ENCODE measurements at places on chromosomes 11 and 22. TPM values are rescaled to one million over a fixed set of nuclear protein-coding genes. Genes with fewer than 3 reads are reported as not detected.

Gene SMTNL1
- 78.8 TPM for polyA plus RNA-seq

Gene PKDREJ
- 0.29 TPM for polyA plus RNA-seq

Gene BCO2
- 5.6 TPM for polyA plus RNA-seq

Gene SHISAL1
- polyA plus RNA-seq = 8.5 TPM

Gene ADAMTS8
- 8.3 TPM for polyA plus RNA-seq

Gene MUC15
- not detected for polyA plus RNA-seq

DNA sequence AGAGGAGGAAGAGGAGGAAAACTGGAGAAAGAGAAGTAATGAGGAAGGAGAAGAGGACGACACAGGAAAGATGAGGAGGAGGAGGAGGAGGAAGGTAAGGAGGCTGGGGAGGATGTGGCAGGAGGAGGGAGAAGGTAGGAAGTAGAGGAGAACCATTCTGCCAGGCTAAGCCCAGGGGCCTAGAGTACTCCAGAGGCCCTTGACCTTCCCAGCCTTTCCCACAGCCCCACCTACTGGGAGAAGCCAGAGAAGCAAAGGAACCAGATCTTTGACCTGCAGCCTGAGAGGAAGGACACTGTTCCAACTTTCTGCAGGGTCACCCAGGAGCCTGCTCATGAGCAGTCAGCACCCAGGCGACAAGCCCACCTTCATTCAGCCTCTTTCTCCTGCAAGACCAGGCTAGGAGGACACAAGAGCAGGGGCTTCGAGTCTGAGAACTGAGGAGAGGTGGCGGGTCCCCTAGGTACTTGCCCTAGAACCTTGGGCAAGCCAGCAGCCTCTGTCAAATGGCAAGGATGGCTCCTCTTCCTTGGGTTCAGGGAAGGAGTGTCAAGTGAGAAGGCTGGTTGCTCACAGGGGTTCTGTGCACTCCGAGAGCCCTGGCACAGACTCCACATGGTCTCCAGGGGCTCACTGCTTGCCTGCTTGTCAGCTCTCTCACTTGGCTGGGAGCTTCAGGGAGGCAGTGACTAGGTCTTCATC is 27.9 kb upstream of the OAF start:
- DNase-seq = no peak

- DNase-seq = no peak
Measured at GRCh38 chr11:94838027-94838731, 70.0 kb downstream of the AMOTL1 start.

GRCh38 chr11:34564807-34565241 is 51.2 kb upstream of the ELF5 start:
- DNase-seq = no peak

DNA sequence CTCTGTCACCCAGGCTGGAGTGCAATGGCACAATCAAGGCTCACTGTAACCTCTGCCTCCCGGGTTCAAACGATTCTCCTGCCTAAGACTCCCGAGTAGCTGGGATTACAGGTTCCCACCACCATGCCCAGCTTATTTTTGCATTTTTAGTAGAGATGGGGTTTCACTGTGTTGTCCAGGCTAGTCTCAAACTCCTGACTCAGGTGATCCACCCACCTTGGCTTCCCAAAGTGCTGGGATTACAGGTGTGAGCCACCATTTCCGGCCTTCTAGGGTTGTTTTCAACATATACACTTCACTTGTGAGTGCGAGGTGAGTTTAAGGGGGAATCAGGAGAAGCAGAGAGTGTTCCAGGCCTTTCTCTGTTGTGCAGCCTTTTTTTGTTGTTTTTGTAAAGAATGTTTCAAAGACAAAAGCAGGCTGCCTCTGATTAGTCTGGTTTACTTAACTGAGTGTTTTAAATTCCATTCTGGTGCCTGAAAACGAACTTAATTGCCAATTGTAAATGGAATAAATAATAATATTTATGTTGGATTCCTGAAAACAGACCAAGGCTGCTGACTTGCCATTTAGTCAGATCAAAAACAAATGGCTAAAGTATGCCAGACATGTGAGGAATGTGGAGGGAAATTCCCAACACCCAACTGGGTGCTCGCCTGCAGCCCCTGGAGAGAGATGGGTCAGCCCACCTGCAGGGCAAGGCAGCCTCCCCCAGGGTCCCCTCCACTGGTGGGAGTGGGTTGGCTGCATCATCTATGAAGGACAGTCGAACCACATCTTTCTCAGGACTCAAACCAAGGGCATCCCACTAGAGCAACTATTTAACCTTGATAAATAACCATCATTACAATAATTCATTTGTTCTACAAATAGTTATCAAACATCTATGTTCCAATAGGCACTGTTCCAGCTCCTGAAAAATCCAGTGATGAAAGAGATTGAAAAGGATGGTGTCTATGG is 4.6 kb upstream of the RANGAP1 start:
- peak; percentile 67 for DNase-seq

GRCh38 chr11:58577555-58578135 is 1.2 kb upstream of the ZFP91 start:
- no peak for DNase-seq

DNA sequence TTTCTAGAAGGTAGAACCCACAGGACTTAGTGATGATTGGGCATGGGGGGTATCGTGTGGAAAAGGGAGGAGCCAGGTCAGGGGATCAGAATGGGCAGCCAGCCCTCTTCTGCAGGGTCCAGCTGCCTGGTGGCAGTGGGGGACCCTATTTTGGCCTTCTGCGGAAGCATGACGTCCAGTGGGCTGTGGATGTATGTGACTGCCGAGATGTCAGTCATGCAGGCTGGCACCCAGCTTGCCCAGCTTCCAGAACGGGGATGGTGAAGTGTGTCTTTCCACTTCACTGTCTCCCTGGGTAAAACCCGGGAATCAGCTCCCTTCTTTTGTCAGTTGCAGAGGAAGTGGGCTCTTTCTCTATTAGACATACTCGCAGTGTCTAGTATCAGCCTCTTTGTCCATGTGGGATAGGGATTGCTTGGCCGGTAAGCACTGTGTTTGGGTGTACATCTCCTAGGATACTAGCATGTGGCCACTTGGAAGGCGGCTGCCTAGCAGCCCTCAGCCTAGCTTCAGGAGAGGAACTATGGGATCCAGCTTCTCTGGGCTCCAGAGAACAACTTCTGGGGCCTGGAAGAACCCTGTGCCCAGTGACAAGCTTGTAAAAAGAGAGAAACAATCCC is 51.4 kb downstream of the GRIK4 start:
- peak; percentile 73 for DNase-seq

- DNase-seq = no peak
Measured at GRCh38 chr11:36750349-36750748, 152.3 kb upstream of the RAG2 start.
